Thoracic aorta (tissue), 2 donors: ENCODE measurements at places on chromosomes 5 and 9.
A peak's percentile ranks its signal among the peaks of the same experiment; 100 is the strongest.

- no peak for DNase-seq
Observed at GRCh38 chr5:159426694-159427093, 96.4 kb upstream of the IL12B start.

DNA sequence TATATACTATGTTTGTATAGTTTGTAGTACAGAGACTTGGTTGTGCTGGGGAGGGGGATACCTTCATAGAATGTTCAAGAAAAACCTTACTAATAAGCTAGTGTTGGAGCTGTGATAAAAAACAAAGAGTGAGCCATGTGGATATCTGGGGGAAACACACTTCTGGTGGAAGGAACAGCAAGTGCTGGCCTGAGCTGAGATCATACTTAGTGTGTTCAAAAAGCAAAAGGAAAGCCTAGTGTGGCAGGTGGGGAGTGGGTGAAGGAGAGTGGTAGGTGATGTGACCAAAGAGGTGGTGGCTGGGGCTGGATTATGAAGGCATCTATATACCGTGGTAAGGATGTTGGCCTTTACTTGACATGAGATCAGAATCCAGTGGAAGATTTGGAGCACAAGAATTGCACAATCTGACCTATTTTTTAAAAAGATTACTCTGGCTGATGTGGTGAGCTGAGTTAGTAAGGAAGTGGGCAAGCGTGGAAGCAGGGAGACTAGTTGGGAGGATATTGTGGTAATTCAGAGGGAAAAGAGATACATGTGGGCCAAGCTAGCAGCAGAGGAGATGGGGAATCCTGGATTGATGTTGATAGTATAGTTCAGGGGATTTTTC is 26.6 kb downstream of the PALM2AKAP2 start:
- no peak for DNase-seq

- DNase-seq: no peak
Observed at GRCh38 chr9:32486839-32487562, 39.0 kb downstream of the RIGI start.

DNA sequence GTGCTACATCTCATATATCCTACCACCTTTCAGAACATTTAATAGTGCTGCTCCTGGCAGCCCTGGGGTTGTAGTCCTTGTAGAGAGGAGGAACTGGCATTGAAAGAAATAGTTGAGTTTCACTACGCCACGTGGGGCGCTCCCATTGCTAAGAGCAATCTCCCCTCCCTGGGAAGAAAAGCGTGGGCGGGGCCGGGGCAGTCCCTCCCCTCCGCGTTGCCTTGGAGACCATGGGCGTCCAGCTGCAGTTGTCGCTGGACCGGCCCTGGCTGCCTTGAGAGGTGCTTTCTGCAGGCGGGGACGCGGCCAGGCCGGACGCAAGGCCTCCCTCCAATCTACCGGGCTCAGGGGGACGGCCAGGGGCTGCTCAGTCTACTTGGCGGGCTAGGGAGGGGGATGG is 368 bp upstream of the CCDC180 start:
- DNase-seq: peak; percentile 48

DNA sequence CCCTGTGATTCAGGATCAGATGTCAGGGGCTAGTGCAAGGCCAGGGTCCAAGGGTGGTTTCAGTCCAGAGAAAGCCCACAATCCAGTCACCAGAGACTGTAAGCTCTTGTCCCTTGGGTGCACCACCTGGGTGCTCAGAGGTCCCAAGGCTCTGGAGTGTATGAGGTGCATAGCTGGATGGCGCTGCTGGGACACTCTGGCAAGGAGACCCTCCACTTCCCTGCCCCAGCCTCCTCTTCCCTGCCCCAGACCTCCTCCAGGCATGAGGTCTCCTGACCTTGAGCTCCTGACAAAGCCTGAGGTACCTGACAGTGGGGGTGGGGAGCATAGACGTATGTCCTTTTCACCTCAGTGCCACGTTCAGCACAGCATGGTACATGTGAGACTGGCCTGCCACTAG is 7.0 kb downstream of the CSF2 start:
- no peak for DNase-seq

DNA sequence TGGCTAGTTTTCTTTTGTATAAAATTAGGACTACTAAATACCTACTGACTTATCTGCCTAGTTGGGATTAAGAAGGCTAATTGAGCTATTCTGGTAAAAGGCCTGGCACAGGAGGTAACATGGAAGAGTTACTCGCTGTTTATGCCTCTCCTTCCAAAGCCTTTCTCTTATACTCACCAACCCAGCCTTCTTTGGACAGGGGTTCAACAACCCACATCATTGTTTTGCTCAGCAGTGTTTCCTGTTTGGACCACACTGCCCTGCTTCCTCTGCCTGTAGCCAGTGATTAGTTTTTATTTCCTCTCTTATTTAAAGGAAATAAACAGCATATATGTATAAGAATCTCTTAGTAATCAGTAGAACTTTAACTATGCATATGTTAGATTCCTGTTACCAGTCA is 85.1 kb upstream of the TLX3 start:
- DNase-seq: no peak

GRCh38 chr5:124906339-124907097 is 160.1 kb upstream of the ZNF608 start:
- DNase-seq: no peak

- DNase-seq: no peak
Observed at GRCh38 chr5:127562252-127562651, 44.8 kb downstream of the PRRC1 start.

- DNase-seq: no peak
Observed at GRCh38 chr9:69497816-69498215, 172.8 kb downstream of the ENTREP1 start.

DNA sequence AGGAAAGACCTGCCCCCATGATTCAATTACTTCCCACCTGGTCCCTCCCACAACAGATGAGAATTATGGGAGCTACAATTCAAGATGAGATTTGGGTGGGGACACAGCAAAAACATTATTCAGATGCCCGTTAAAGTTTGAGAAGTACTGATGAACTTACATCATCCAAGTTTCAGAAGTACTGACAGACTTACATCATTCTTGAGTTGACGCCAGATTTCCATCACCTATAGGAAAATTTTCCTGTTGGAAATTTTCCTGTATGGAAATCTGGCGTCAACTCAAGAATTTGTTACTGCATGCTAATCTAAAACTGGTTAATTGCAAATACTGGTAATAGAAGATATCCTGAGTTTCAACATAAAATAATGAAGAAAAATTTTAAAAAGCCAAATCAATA is 975.9 kb downstream of the MAT2B start:
- DNase-seq: no peak

- DNase-seq: no peak
Observed at GRCh38 chr5:173583346-173583745, 33.1 kb downstream of the BOD1 start.

DNA sequence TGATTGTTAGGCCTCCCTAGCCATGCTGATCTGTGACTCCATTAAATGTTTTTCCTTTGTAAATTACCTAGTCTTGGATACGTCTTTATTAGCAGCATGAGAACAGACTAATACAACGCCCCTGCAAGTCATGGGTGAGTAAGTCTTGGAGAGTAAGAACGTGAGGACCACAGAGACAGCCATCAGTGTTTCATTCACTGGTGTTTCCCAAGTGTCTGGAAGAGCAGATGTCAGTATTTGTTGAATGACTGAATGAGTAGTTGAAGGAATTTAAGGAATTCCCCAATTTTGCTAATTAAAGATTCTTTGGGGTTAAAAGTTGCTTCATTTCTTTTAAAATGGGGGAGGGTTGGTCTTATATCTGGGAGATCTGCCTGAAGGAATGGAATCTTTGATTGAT is 178.8 kb downstream of the TRIO start:
- no peak for DNase-seq
